Right renal pelvis (tissue), 4 donors: ENCODE measurements at places on chromosomes 2 and 18. TPM values are rescaled to one million over a fixed set of nuclear protein-coding genes. Genes with fewer than 3 reads are reported as not detected.
A peak's percentile ranks its signal among the peaks of the same experiment; 100 is the strongest.

DNA sequence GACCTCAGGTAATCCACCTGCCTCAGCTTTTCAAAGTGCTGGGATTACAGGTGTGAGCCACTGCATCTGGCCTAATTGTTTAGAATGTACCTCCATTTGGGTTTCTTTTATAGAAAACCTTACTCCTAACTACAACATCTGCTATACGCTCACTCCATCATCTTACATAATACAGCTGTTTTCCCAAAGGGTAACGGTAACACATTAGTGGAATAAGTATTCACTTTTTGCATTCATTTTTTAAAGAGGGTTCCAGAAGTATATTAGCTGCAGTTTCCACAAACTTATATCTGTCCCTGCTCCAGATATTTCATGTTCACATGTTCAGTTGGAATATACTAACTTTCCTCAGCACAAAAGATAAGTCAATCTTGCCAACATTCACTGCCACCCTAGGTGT is 640.1 kb upstream of the FSHR start:
- no peak for DNase-seq

- DNase-seq: no peak
Measured at GRCh38 chr2:54626131-54626530, 97.3 kb upstream of the EML6 start.

DNA sequence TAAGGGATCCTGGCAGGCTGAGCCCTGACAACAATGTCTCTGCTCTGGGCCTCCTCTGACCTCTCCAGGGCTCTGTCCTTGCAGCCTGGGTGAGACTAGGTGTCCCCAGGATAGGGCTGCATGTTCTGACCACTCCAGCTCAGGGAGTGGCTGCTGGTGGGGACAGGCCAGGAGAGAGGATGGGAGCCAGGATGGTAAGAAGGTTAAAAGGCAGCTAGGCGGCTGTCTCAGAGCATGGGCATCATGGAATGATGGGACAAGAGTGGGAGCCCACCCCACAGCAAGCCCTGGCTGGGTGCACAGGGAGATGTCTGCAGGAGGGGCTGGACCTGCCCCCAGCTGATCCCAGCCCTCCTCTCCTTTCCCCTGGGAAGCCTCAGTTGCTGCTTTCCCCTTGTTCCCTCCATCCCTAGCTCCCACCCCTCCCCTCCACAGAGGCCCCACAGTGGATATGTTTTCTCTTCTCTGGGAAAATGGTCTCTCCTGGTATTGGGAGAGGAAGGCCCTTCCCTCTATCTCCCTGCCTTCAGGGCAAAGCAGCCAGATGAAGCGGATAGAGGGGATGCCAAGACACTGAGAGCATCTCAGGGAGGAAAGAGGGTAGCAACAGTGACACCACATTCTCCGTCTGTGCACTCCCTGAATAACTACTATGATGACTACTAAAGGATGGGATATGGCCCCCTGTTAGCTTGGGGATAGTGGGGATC is 334.3 kb downstream of the DYSF start:
- DNase-seq: no peak

CPO gene
- polyA plus RNA-seq: 1.2 TPM

GRCh38 chr2:132969371-132969985 is 299.5 kb upstream of the LYPD1 start:
- DNase-seq: no peak

GRCh38 chr2:25441353-25441752 is 99.6 kb upstream of the DNMT3A start:
- no peak for DNase-seq

DNA sequence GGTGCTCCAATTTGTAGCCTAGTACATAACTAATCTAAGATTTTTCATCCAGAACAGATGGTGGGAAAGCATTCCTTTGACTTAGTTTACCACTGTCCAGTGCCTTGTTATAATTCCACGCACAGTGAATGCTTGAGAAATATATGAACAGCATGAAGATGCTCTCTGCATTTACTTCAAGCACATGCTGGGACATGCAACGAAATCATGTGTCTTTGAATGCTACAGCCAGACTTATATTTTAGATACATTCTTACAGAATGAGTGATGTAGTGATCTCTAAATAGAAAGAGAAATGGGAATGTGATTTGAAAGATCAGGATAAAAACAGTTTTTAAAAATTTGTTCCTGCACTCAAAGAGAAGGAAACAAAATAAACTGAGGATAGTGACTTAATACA is 398.3 kb downstream of the FBXO15 start:
- DNase-seq: no peak

GRCh38 chr2:85516653-85517389 is 22.1 kb upstream of the MAT2A start:
- DNase-seq: no peak

CYP26B1 gene
- 16.9 TPM for polyA plus RNA-seq

DNA sequence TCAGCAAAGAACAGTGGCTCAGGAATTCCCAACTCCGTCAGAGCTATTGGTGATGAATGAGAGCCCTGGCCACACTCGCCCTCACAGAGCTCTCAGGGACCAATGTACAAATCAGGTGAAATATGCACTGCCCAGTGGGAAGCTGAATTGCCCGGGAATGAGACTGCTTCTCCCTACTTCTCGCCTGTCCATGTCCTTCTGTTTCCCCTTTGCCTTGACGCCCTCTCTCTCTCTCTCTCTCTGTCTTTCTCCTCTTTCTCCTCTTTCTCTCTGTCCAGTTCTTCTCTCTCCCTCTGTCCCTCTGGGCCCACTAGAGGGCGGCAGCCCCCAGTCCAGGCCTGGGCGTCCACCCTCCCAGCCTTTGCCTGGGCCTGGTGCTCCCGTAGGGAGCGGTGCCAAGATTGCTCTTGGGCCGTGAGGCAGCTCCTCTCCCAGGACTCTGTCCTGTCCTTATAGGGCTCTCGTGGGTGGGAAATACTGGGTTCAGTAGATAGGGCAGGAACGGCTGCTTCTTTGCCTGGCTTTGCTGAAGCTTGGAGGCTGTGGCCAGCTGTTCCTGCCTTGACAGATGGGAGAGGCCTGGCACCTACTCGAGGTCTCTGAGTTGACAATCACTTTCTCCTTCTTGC is 28.4 kb upstream of the PUM2 start:
- DNase-seq: peak; percentile 57

RFTN2 gene
- 17.3 TPM for polyA plus RNA-seq

DNA sequence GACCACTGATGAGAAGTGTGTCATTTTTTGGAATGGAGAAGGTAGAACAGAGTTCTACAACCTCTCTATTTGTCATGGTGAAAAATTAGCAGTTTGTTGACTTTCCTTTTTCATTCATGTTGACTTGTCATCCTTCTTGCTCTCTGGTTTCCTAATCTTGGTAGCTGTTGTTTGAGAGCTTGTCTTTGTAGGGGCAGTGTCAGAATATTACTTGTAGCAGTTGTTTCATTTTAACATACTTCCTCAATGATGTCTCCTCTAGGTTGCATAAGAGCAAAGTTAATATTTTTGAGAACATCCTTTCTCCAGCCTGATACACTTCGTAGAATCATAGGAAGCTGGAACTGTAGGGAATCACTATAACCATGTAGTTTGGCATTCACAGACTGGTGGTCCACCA is 368.2 kb upstream of the FANCL start:
- DNase-seq: no peak

GRCh38 chr2:28080911-28081310 is 190.4 kb downstream of the BABAM2 start:
- no peak for DNase-seq

GRCh38 chr2:186560254-186560653 is 29.6 kb upstream of the ITGAV start:
- no peak for DNase-seq

- DNase-seq: no peak
Measured at GRCh38 chr2:166337932-166338331, 37.8 kb downstream of the SCN9A start.
